ENCODE measurements at places on chromosomes 6 and 20.

- DNase-seq = peak; percentile 98
These were observed 417 bp upstream of the PXDC1 start for GRCh38 chr6:3751730-3752530.

GRCh38 chr6:101397199-101397598 is 3.7 kb downstream of the GRIK2 start:
- DNase-seq = peak; percentile 61

DNA sequence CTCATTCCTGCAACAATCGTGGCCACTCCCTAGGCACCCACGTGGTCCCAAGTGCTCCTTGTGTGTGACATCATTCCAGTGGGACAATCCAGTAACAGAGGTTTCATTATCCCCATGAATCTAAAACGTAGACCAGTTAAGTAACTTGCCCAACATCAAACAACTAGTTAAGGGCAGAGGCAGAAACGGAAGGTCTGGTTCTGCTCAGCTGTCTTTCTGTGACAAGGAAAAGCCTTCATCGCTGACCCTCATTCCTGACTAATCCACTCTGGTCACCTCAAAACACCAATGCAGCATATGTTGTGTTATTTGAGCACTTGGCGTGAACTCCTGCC is 261.4 kb upstream of the JARID2 start:
- DNase-seq = no peak

DNA sequence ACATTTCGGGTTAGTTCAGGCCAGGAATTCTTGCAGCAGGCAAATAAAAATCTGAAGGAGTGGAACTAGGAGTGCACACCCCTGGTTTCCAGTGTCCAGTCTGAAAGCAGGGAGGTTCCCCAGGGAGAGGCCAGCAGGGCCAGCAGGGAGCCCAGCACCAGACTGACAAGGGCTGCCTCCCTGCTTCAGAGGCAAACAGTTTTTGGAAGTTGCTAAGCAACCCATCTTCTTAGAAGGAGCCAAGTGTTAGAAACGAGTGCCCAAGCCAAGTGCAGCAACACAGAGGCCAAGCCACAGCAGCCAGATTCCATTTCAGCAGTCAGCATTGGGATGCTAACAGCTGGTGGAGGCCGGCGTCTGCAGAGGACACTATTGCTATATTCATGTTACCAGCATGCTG is 179.1 kb downstream of the SYNDIG1 start:
- no peak for DNase-seq

DNA sequence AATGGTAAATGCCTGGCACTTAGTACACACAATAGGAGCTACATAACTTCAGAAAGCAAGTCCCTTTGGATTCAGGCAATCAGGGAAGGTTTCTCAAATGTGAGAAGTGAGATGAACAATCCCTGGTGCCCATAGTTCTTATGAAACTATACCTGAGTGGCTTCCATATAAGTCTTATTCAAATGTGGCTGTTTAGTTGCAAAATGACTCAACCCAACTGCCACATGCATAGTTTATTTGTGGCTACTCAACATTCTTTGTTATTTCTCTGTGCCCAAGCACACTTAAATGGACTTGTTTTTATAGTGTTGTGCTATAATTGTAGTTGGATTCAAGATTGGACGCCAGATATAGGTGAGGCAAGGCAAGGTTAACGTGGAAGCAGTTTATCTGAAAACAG is 93.7 kb upstream of the ATXN1 start:
- peak; percentile 63 for DNase-seq

GRCh38 chr6:6001443-6001842 is 5.3 kb downstream of the NRN1 start:
- no peak for DNase-seq

- DNase-seq = no peak
These were observed 100.6 kb upstream of the DUSP22 start for GRCh38 chr6:191487-192312.
